ENCODE measurements at places on chromosomes 5 and 9.

DNA sequence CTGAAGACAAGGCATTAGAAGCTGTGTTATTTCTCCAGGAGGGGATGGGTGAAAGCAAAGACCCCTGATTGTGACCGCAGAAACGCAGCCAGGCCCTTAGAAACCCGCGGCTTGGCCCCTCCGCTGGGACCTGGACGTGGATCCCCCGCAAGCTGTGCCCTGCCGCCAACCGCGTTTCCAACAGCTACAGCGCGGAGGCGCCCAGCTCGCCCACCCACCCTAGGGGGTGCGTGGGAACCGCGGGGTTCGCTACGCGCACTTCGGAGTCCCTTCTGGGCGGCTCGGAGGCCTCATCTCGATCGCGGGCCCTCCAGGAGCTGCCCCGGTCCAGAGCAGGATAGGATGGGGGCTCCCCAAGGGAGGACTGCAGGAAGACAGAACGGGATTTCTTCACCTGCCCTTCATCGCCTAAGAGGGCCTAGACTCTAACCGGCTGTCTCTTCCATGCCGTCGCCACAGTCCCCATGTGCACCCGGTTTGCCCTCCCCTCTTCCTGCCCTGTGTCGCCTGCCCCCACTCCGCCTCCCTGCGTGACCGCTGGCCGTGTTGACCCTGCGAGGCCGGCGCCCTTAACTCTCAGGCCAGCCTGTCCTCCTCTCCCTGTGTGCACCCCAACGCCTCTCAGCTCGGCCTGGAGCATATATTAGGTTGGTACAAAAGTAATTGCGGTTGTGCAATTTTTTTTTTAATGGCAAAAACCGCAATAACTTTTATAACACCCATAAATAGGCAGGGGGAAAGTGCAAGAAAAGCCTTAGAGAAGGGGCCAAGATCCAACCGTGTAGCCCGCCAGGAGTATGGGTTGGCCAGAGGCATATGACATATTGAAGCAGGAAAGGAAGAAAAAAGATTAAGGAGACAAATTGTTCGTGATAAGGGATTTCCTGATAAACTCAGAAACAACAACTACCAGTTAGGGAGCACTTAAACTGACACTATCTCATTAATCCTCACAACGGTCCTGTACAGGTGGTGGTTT lies 68.1 kb upstream of the FREM1 start:
- DNase-seq: no peak

GRCh38 chr9:89243296-89244061 lies 64.9 kb upstream of the SHC3 start:
- DNase-seq: no peak

DNA sequence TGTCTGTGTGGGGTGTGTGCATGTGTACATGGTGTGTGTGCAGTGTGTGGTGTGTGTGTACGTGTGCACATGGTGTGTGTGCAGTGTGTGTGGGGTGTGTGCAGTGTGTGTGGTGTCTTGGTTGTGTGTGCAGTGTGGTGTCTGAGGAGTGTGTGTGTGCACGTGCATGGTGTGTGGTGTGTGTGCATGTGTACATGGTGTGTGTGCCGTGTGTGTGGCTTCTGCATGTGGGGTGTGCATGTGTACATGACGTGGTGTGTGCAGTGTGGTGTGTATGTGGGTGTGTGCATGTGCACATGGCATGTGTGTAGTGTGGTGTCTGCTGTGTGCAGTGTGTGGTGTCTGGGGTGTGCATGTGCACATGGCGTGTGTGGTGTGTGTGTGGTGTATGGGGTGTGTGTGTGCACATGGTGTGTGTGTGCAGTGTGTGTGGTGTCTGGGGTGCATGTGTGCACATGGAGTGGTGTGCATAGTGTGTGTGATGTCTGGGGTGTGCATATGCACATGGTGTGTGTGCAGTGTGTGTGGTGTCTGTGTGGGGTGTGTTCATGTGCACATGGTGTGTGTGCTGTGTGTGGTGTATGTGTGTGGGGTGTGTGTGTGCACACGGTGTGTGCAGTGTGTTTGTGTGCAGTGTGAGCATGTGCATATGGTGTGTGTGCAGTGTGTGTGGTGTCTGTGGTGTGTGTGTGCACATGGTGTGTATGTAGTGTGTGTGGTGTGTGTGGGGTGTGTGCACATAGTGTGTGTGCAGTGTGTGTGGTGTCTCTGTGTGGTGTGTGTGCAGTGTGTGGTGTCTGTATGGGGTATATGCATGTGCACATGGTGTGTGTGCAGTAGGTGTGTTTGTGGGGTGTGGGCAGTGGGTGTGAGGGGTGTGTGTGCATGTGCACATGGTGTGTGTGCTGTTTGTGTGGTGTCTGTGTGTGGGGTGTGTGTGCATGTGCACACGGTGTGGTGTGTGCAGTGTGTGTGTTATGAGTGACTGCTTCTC lies 40.6 kb upstream of the ZNG1F start:
- DNase-seq: no peak

DNA sequence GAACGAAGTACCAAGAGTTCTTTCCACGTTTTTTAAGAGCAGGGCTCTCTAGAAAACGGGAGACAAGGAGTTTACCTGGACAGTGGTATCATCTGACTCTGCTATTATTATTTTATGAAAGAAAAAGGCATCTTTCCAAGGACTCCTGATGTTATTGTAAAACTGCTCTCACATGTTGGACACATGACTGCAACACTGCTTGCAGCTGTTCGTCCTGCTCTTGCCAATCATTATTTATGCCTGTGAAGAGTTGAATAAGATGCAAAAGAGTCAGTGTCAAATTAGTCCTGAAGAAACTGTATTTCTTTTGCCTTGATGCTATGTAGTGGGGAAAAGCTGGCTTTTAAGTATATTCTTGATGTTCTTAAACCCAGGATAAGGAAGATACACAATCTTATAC lies 284.5 kb upstream of the PTGER4 start:
- no peak for DNase-seq

DNA sequence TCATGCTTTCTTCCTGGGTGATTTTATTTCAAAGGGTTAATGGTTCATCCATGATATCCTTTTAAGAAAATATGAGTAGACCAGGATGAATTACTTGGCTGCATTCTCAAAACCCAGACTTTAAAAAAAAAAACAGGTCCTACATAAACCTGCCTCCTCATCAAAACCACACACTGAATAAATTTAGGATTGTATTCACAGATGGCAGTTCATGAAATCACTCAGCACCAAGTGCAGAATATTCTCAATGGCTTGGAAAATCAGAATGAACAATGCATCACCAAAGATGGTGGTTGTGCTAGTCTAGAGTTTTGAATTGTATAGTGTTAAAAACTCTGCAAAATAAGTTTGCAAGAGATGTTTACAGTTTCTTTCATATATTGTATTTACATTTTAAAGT lies 145.4 kb upstream of the GRAMD2B start:
- DNase-seq: no peak

- DNase-seq: no peak
Measured at GRCh38 chr5:41670854-41671479, 160.6 kb upstream of the PLCXD3 start.

- no peak for DNase-seq
Measured at GRCh38 chr9:9563817-9564216, 1049.0 kb downstream of the PTPRD start.

GRCh38 chr5:38187532-38187931 lies 70.8 kb upstream of the EGFLAM start:
- DNase-seq: no peak

DNA sequence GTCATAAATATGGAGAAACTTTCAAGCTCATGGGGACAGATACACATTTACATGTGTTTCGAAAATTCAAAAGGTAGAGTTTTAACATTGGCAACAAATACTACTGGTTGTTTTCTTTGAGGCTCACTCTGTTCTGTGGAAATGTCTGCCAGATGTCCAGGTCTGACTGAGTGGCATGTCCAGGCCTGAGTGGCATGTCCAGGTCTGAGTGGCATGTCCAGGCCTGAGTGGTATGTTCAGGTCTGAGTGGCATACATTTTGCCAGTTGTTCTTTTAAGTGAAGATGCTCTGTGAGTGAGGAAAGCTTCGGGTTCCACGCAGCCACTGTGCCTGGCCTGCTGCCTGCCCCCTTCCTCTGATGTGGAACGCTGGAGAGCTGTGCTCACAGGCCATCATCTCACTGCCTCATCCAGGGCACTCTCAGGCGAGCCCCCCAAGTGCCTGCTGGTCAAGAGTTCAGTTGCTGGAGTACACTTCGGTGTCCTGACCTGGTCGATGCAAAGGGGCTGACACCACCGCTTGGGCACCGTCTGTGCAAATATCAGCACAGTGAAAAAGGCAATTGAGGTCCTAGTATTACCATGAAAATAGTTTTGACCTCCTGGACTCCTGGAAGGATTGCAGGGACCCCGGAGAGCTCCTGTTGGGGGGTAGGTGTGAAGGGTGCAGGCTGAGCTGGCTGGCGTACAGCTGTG lies 89.9 kb downstream of the EHMT1 start:
- DNase-seq: no peak

DNA sequence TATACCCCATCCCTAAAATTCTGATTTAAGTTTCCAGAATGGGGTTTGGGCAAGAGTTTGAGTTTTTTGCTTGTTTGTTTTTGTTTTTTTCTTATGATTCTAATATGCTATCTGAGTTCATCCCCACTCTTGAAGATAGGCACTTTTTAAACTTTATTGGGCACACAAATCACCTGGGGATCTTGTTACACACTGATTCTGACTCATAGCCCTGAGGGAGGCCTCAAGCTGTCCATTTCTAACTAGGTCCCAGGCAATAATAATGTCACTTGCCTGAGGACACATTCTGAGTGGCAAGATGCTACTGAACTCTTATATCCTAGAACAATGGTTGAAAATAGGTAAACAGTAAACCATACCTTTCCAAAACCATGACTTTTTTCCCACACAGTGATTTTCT lies 22.8 kb upstream of the ABLIM3 start:
- no peak for DNase-seq

DNA sequence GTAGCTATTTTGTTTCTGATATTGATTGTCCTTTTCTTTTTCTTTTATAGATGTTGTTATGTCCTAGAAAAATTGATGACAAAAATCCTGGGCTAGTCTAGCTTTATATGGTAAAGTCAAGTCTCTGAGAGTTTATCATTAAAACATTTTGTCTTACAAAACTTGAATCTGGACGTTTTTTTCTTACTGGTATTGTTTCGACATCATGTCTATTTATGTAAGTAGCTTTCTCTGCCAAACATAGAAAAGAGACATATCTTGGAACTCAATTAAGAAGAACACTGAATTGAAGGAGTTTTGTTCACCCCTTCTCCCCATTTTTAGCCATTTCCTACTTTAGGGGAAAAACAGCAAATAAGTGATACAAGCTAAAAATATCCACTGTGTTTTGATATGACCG lies 151.5 kb downstream of the ISOC1 start:
- no peak for DNase-seq

GRCh38 chr5:121805911-121806310 lies 45.8 kb upstream of the FTMT start:
- no peak for DNase-seq

DNA sequence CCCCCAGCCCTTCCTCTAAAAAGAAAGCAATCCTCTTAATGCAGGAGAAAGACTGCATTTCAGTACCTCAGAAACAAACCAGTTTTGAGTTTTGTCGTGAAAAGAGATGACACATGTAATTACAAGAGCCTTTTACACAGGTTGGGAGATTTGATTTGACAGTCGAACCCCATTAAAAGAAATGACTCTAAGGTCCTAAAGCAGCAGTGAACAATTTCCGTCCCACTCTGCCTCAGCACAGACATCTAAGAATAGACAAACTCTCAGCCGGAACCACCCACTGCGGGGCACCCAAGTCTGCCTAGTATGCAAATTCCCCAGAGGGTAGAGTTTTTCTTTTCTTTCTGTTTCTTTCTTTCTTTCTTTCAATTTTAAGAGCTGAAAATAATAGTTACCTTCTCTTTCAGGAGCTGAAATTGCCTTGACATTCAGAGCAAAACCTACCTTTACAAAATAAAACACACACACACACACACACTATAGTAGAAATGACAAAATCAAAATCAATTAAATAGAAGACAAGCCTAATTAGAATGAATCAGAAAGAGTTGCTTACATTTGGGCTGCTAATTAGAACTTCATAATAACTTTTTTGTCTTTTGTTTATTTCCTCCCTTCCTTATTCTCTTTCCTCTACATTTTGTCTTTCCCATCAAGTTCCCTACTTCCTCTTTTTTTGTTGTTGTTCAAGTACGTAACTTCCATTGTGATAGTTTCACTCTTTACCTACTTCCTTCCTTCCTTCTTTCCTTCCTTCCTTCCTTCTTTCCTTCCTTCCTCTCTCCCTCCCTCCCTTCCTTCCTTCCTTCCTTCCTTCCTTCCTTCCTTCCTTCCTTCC lies 65.1 kb downstream of the BASP1 start:
- no peak for DNase-seq

- no peak for DNase-seq
Measured at GRCh38 chr9:86821006-86821845, 126.1 kb downstream of the GAS1 start.

DNA sequence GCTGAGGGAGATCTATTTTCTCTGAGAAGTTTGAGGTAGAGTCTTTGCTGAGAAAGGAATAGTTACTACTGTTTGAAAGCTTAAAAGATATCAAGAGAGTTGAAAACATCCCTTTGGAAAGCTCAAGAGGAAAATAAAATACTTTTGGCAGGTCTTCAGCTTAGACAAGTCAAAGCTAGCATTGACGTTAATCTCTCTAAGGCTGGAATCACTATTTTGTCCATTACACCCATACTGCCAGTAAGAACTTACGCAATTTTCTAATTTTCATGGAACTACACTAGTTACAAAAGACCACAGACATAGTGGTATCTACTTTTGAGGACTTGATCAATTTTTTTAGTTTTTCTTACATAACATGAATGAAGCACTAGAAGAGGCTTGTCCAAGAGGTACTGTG lies 494.9 kb downstream of the PSAT1 start:
- no peak for DNase-seq

- DNase-seq: no peak
Measured at GRCh38 chr9:92627651-92628050, 42.3 kb downstream of the IPPK start.

DNA sequence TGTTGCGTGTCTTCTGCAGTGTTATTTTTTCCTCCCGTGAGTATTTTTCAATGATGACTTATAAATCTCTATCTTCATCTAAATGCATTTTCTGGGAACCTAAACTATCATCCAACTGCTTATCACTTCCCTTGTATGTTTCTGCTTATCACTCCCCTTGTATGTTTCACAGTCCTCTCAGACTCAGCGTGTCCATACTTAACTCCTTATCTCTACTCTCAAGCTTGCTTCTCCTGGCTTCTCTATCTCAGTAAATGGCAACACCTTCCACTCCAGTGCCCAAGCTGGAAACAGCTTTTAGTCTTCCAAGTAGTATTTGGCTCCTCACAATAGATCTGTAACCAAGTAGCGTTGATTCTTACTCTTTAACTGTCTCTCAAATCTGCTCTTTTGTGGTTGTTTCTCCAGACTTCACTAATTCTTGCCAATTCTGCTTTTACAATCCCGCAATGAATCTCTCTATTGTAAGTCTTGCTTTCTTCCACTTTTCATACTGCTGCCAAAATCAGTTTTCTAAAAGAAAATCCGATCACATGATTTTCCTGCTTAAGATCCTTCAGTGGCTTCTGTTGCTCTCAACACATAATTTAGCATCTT lies 33.8 kb upstream of the TXNDC8 start:
- DNase-seq: no peak

- no peak for DNase-seq
Measured at GRCh38 chr9:2691626-2692025, 25.7 kb upstream of the KCNV2 start.

GRCh38 chr5:36407396-36407795 lies 105.7 kb upstream of the RANBP3L start:
- no peak for DNase-seq

- no peak for DNase-seq
Measured at GRCh38 chr5:31106691-31107090, 86.8 kb upstream of the CDH6 start.

- no peak for DNase-seq
Measured at GRCh38 chr5:141834331-141834730, 43.9 kb downstream of the PCDH1 start.

- DNase-seq: no peak
Measured at GRCh38 chr9:24545285-24545684, 412 bp downstream of the IZUMO3 start.
